Activated CD4-positive, alpha-beta T cell treated with anti-CD3 and anti-CD28 coated beads, Interleukin-10, Interleukin-2, amounts not matched to agents 100 ng/mL and 50 ng/mL, durations not matched to agents 16 hours and 8 hours (primary cell): ENCODE measurements at places on chromosomes 1 and 21.

GRCh38 chr1:167305706-167306277, 85.1 kb downstream of the POU2F1 start:
- DNase-seq: no peak

DNA sequence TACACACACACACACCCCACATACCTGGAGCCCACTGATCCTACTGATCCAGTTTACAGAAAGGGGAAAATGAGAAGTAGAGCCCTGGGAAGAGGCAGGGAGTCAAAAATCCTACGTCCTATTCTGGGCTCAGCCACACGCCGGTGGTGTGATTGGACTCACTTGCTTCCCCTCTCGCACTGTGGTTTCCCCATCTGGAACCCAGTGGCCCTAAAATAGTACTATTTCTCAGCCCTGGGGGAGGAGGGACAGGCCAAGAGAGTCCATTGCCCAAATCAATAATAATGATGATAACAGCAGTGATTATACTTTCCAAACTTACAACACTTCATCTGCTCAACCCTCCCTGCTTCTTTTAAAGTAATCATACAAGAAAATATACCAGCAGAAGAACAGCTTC, 2.9 kb upstream of the PIGR start:
- DNase-seq: no peak

GRCh38 chr1:211734359-211734758, 58.9 kb upstream of the NEK2 start:
- DNase-seq: no peak

- peak; percentile 39 for DNase-seq
These were observed 635.1 kb downstream of the PTPRC start for GRCh38 chr1:199273837-199274379.

- no peak for DNase-seq
These were observed 9.1 kb downstream of the CC2D1B start for GRCh38 chr1:52356818-52357355.

DNA sequence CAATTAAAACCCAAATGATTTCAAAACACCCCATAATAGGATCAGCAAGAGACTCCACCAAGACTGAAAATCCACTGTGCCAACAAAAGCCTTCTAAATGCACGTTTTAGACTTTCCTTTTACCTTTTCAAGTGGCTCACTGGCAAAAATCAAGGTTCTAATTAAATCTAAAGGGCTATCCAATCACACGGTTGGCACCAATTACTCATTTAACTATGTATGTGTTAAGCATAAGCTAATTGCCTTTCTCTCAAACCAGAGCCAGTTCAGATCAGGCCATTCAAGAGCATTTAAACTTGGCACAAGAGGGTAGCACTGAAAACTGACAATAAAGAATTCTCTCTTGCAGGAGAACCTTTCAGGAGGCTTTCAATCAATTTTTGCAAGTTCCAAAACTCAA, 139.5 kb downstream of the RGS7 start:
- no peak for DNase-seq

- DNase-seq: no peak
These were observed 11.1 kb upstream of the RIMKLA start for GRCh38 chr1:42369471-42369870.

- peak; percentile 68 for DNase-seq
These were observed 21.2 kb downstream of the OVGP1 start for GRCh38 chr1:111406321-111406768.

DNA sequence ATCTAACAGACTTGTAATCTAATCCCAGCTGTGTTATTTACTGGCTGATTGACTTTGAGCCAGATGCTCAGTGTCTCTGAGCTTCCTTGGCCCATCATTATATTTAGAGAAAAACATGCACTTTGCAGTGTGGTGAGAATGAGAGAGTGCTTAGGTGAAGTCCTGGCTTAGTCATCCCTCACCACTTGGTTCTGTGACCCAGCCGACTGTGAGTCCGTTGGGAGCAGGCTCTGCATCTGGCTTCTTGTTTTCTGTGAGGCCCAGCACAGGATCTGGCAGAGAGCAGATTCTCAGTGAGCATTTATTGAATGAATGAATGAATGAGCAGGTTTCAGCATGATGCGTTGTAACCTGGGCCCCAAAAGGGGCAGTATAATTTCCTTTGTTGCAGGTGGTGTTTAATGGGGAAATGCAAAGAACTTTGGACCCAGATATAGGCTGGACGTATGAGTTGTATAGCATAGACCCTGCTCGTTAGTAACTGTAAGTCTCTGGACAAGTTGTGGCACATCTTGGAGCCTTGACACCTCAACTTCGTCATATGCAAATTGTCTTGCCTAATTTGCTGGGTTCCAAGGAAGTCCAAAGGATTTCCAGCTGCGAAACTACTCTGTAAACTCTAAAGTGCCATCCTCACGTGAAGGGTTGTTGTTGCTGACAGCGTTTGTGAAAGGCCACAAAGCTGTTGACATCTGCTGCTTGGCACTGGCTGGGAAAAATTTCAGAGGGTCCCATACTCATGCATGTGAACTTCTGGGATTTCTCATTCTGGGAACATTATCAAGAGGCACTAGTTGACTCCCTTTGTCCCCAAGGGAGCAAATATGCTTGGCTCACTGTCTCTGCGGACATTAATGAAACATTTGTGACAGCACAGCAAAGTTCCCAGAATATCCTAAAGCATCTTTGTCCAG, 138.8 kb upstream of the USP24 start:
- DNase-seq: no peak

DNA sequence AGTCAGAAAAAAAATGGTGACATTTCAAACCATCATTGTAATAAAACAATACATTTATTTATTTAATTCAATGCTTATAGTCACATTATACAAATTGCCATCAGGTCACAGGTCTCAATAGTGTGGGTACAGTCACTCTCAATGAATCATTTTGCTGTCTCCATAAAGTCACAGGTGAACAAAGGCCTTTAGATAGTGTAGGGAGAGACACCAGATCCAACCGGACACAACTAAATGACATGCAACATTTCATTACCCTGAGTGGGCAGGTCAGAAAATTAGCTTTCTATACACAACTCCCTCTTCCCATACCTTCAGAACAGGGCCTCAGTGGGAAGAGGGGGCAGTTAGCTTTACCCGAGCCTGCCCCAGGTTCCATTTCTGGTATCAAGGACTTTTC, 63.2 kb downstream of the STYXL2 start:
- no peak for DNase-seq

- DNase-seq: no peak
These were observed 10.1 kb upstream of the PRKAA2 start for GRCh38 chr1:56634981-56635380.

- peak; percentile 93 for DNase-seq
These were observed at the start of gene PFKFB2 for GRCh38 chr1:207052911-207053769. PFKFB2 (plus strand) TSS chr1:207053275; CDS start chr1:207054718, 1,443 bp downstream.

DNA sequence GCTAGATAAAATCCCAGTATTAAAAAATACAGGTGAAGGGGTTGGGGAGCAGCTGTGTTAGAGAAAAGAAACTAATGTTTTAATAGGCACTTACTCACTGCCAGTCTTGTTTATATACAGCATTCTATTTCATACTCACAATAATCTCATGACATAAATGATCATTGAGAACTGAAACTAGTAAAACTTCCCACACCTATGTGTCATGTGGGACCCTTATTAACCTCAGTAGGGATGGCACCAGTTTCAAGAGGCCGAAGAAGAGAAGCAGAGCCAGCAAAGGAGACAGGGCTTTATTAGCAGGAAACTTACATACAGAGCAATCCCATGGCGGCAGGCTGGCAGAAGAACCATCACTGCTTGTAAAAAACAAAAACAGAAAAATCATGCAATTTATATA, 48.8 kb upstream of the KCNH1 start:
- DNase-seq: no peak

DNA sequence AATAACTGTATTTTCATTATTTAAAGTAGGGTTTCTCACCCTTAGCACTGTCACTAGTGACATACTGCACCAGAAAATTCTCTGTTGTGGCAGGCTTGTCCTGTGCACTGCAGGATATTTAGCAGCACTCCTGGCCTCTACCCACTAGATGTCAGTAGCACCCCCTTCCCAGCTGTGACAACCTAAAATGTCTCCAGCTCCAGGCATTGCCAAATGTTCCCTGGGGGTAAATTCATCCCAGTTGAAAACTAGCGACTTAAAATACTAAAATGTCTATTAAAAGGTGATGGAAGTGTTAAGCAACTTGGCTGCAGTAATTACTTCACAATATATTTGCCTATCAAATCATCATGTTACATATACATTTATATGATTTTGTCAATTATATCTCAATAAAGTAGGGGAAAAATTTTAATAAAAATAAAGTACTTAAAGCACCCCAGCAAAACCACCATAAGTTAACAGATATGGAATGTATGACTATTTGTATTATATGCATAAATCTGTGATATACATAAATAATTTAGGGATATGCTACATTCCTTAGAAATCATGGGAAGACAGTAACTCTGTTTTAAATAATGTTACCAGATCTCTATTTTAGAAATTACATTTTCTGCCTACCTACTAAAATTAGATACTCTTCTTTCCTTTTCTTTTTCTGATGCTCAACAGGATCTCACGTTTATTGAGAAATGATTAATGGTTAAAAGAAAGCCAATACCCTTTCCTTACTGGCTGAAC, 74.6 kb downstream of the ARID4B start:
- DNase-seq: peak; percentile 69

- DNase-seq: no peak
These were observed 656.4 kb downstream of the LMO4 start for GRCh38 chr1:87985071-87985470.

- no peak for DNase-seq
These were observed 252.6 kb downstream of the NPHP4 start for GRCh38 chr1:5739561-5740078.

DNA sequence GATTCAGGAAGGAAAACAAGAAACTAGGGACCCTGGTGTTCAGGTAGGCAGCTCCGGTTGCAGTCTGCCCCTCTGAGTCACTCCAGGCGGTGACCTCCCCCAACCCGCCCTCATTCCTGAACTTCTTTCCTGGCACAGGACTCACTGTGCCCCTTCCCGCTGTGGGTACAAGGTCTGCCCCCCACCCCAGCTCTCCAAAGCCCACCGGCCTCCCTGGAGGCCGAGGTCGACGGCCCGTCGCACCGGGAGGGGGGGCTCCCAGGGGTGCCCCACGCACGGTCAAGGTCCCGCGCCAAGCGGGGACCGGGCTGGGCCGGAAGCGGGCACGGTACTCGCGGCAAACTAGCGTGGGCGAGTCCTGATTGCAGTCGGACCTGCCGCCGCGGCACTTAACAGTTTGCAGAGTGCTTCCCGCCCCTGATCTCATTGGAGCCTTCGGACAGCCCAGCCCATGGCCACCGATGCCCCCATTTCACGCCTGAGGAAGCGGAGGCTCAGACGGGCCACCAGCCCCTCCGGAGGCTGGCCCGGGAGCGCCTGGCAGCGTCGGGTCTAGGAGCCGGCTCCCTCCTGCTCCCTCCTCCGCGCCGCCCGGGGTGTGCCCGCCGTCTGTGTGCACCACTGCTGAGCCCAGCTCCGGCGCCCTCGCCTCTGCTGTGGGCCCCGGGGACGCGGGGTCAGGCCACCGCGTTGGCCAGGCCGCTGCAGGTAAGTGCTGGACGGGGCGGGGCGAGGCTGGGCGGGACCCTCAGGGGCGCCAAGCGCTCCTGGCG, at the start of gene GJB3:
Gene GJB3, plus strand, starts transcription at position 144 of the 773 bp plus-strand sequence. CDS start 3,549 bp downstream, outside the sequence.
- DNase-seq: no peak

GRCh38 chr1:218743861-218744505, 398.8 kb downstream of the TGFB2 start:
- DNase-seq: no peak

- DNase-seq: no peak
These were observed 22.0 kb upstream of the DNASE2B start for GRCh38 chr1:84376000-84376910.

GRCh38 chr1:232123775-232124659, 497.4 kb downstream of the DISC1 start:
- peak; percentile 1 for DNase-seq

GRCh38 chr1:183794088-183794487, 10.8 kb upstream of the RGL1 start:
- no peak for DNase-seq

DNA sequence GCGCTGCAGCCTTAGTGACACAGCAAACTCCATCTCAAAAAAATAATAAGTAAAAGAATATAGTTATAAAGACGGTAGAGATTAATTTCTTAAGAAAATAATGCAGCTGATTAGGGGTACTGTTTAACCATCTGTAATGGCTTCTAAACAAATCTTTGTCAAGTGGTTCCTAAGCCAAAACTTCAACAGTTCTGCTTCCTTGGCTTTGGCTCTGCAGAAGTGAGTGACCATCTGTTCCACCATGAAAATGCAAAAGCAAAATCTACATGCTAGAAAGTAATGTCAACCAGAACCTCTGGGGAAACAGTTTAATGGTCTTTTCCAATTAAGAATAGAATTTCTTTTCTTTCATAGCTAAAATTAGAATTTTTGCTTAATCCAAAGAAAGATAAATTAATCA, 8.3 kb upstream of the SH2D5 start:
- no peak for DNase-seq

DNA sequence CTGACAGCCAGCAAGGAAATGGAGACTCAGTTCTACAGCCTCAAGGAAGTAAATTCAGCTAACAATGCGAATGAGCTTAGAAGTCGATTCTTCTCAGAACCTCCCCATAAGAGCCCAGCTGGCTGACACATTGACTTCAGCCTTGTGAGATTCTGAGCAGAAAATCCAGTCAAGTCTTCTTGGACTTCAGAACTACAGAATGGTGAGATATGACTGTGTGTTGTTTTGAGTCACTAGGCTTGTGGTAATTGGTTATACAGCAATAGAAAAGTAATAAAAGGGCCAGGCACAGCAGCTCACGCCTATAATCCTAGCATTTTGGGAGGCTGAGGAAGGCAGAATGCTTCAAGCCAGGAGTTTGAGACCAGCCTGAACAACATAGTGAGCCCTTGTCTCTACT, 161.8 kb upstream of the IVNS1ABP start:
- DNase-seq: peak; percentile 2

DNA sequence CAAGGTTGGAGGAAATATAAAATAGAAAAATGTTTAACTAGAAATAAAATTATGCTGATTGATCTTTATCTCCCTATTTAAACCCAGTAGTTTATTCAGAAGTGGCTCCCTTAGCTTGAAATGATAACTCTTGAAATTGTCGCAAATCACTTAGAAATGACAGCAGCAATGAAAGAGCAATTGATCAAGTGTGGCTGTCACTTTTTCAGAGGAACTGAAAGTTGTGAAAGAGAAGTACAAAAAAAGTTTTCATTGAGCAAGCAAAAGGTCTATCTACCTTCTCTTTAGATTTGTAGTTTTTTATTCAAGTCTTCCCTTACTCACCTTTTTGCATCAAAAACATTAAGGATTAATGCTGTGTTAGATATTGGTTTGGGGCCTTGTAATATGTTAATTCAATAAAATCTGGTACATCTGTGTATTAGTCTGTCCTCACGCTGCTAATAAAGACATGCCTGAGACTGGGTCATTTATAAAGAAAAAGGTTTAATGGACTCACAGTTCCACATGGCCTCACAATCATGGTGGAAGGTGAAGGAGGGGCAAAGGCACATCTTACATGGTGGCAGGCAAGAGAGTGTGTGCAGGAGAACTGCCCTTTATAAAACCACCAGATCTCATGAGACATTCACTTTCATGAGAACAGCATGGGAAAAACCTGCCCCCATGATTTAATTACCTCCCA, 48.3 kb downstream of the LRRC8C start:
- DNase-seq: no peak

- peak; percentile 18 for DNase-seq
These were observed 34.0 kb downstream of the FH start for GRCh38 chr1:241485554-241485992.
